Spleen (tissue), 13 donors: ENCODE measurements at places on chromosomes 1 and 21. TPM values are rescaled to one million over a fixed set of nuclear protein-coding genes. Genes with fewer than 3 reads are reported as not detected.

GRCh38 chr21:42614811-42615351 lies 38.5 kb upstream of the PDE9A start:
- peak; percentile 72 for DNase-seq

OR2L2 gene
- total RNA-seq = 5.2 TPM

DNA sequence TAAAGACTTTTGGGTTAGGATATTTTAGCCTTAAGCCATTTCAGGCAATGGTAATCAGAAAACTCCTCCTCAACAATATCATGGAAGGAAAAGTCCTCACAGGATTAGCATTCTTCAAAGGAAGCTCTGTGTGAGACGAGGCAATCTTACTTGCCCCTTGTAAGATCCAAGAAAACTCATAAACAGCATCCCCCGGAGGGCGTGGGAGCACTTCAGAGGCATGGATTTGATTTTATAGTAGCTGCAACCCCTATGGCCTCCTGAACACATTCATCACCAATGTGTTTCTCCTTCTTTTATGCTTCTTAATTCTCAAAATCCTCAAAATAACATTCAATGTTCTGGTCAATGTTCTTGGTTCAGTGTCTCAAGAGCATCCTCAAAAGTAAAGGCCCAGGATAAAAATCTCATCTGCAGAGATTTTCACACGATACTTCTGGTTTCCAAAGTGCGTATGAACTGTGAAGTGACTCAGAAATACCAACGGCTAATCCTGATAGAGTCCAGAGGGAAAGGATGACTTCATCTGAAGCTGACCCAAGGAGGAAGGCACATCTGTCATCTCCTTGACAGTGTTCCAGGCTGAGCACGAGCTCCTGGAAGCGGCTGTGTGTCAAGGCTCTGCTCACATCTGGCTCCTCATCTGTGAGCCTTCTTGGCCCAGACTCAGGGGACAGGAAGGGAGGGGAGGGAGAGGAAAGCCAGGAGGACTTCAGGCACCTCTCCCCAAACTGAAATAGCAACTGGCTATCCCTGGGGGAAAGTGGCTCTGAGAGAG lies 49.3 kb upstream of the PSEN2 start:
- no peak for DNase-seq

GRCh38 chr1:32357614-32358013 lies 4.7 kb downstream of the FAM229A start:
- no peak for DNase-seq

DNA sequence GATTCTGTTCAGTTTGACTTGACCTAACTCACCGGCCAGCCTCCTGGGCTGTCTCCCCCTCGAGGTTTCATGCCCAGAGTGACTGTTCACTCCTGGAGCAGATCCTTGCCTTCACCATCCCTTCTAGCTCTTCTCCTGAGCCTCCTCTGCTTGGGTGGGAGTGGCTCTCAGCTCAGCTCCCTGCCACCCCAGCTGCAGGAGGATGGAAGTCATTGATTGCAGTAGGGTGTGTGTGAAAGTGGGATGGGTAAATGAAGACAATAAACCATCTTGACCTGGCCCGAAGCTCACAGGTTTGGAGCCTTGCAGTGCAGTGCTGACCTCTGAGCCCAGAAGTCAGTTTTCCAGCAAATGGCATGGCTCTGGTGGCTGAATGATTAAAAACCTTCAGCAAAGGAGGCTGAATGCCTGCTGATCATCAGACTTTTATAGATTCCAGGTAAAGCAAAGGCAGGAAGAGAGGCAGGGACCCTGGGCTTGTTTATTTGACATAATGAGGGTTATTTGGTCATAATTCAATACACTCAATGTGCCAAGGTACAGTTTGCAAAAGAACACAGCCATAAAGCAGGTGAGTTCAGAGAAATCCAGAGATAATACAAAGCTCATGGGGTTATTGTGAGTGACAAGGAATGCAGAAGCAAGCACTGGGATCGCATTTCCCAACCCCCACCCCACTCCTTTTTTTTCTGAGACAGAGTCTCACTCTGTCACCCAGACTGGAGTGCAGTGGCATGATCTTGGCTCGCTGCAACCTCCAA lies 17.5 kb upstream of the TFF3 start:
- DNase-seq = peak; percentile 2

DNA sequence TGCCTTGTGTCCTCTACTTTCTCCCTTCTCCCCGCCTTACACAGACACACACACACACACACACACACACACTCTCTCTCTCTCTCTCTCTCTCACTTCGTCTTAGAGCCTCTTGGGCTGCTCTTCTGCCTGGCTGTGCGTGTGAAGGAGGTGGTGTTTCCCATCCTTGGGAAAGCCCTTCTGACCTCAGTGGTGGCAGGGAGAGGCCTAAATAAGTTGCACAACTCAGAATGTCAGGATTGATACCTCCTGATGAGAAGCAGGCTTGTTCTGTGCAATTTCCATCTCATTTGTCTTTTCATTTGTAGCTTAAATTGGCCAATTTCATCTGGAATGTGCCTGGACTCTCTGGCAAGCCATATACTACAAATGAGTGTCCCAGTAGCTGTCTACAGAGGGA lies 25.0 kb downstream of the LRRN2 start:
- DNase-seq = no peak

GRCh38 chr1:186418503-186418902 lies 42.4 kb downstream of the PDC start:
- DNase-seq = no peak

BRDT gene
- not detected for total RNA-seq

DNA sequence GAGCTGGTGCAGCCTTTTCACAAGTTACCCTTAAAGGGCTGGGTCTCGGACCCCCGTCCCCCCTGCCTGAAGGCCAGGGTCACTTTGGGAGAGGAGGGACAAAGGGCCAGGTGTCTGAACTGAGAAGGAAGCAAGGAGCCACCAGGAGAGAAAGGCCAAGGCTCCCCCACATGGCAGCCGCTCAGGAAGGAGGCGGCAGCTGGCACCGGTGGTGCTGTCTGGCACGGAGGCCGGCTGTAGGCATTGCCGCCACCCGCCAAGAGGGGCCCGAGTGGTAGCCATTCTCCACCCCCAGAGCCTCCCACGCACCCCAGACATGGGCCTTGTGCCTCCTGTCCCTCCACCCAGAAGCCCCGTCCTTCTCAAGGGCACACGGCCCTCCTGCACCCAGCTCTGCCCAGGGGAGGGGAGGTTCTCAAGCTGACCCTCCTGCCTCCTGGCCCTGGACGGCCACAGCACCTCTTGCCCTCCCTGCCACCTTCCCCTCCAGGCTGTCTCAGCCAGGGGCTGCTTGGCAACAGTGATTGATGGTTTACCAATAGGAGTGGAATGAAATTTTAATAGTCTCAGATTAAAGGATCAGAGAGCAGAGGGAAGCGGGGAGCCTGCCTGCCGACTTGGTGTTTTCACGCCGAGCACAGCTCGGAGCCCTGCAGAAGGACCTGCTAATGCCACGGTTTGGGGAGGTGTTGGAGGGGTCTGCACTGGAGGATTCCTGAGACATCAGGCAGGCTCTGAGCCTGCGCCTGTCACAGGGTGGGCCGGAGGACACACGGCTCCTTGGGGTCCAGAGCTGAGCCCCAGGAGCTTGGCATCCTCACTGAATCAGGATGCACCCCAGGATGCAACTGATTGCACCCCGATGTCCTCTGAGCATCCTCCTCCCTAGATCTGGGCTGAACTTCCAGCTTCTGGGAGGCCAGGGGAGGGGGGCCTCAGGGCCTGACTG lies 211.9 kb upstream of the VAMP3 start:
- DNase-seq = peak; percentile 70

FAM72C gene
- 0.57 TPM for total RNA-seq

CD244 gene
- total RNA-seq = 23.4 TPM

FCN3 gene
- total RNA-seq = 5.8 TPM

- DNase-seq = no peak
Measured at GRCh38 chr21:28928578-28929420, 63.9 kb downstream of the LTN1 start.

- DNase-seq = no peak
Measured at GRCh38 chr1:1135339-1136136, 19.6 kb upstream of the C1orf159 start.

PEX11B gene
- 33.5 TPM for total RNA-seq

COL24A1 gene
- total RNA-seq = 0.50 TPM

GCSAML gene
- total RNA-seq = 0.39 TPM

DNA sequence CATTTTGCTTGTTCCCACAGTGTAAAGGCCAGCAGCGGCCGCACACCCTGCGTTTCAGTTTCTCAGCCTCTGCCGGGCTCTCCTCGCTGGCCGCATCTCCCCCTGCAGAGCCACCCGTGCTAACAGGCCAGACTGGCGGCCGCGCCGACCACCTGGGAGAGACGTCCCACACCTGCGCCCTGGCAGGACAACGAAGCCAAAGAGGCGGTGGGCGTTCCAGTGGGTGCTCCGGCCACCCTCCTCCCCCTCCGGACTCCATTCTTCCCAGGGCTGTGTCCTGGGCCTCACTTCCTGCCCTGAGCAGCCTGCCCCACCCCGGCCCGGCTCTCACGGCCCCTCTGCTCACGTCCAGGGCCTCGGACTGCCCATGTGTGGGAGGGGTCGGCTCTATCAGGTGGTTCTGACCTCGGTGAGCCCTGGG lies 31.9 kb upstream of the SLC19A1 start:
- peak; percentile 56 for DNase-seq

- DNase-seq = peak; percentile 95
Measured at GRCh38 chr1:176206006-176206960, 803 bp downstream of the COP1 start.

- peak; percentile 85 for DNase-seq
Measured at GRCh38 chr1:168386949-168387586, 106.4 kb downstream of the TBX19 start.

- DNase-seq = no peak
Measured at GRCh38 chr1:244011786-244012185, 39.3 kb upstream of the ZBTB18 start.
